GM20000 (cell line): ENCODE measurements at places on chromosomes 1 and 21.

- DNase-seq: no peak
Measured at GRCh38 chr1:36511804-36512798, 29.4 kb upstream of the CSF3R start.

DNA sequence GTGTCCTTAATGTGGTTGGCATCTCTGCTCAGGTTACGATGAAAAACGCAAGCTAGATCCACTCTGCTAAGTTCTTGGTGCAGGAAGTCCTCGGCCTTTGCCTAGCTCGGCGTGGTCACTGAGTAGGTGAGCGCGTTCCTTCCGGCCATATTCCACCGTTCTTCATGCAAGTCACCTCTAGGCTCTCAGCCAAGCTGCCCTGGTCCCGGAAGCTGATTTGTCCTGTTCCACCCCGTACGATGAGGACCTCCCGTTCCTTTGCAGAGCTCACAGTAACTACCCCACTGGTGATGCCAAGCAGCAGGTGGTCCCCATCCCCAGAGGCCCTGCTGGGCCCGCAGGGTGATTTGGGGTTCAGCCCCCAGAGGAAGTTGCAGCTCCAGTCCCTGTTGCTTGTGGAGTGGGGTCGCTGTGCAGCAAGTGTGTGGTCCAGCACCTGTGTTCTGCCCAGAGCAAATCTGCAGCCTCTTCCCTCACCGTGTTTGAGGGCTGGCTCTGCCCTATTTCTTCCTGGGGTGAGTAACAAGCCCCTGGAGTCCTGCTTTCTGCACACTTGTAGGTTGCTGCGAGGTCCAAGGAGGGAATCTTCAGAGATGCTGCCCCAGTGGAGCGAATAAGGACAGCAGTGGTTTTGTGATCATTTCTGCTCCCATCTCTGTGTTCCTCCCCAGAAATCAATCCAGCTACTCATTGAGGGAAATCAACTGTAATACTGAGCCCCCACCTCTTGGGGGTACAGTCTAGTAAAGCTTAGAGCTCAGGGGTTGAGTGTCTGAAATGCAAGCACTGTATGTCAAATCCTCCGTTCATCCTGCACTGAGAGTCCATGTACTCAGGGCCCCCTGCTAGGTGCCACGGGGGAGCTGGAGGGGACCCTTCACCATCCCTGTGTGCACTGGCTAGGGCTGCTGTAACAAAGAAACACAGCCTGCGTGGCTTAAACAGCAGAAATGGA, 2.3 kb downstream of the UMODL1 start:
- no peak for DNase-seq

DNA sequence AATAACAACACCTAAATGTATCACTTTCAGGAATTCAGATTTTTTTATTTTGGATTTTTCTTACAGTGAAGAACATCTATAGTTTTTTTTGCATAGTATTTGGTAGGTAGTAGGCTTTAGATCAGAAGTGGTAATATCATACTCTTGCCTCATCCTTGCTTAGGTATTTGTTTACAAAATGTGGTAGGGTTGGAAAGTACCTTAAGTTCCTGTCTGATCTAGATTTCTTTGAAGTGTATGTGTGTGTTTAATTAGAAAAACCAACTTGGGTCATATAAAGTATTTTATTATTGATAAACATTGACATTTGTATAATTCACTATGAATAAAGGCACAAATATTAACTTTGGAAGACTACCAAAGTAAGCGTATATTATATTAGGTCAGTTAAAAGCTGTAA, 85.3 kb upstream of the GPR88 start:
- peak; percentile 26 for DNase-seq

DNA sequence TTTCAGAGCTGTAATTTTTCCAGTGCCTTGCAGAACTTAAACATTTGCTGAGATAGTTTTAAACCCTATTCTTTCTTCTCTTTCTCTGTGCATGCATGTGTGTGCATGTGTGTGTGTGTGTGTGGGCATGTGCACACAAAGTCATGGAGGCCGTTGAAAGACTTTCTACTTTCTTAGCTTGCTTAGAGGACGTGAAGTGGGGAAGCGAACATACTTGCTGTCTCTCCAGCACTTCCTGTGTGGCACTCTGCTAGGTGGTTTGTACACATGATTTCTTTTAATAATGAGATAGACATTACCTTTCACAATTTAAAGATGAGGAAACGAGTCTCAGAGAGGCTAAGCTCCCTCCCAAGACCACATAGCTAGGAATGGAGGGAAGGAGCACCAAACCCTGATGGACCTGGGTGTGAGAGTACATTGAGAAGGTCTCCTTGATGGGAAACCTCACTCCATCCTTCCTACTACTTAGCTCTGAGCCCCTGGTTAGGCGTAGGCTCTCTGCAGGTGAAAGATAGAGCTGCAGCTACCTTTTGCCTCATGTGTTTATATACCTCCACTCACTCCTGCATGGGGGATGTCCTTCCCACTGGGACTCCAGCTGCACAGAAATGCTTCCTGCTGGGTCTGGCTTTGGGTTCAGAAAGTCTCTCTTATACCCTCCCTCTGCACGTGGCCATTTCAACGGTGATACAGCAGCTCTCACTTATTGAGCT, 101.9 kb upstream of the USP24 start:
- DNase-seq: no peak

GRCh38 chr21:45638707-45639106, 4.8 kb upstream of the PCBP3 start:
- no peak for DNase-seq

GRCh38 chr1:109677459-109677858, 9.6 kb downstream of the GSTM2 start:
- DNase-seq: no peak

DNA sequence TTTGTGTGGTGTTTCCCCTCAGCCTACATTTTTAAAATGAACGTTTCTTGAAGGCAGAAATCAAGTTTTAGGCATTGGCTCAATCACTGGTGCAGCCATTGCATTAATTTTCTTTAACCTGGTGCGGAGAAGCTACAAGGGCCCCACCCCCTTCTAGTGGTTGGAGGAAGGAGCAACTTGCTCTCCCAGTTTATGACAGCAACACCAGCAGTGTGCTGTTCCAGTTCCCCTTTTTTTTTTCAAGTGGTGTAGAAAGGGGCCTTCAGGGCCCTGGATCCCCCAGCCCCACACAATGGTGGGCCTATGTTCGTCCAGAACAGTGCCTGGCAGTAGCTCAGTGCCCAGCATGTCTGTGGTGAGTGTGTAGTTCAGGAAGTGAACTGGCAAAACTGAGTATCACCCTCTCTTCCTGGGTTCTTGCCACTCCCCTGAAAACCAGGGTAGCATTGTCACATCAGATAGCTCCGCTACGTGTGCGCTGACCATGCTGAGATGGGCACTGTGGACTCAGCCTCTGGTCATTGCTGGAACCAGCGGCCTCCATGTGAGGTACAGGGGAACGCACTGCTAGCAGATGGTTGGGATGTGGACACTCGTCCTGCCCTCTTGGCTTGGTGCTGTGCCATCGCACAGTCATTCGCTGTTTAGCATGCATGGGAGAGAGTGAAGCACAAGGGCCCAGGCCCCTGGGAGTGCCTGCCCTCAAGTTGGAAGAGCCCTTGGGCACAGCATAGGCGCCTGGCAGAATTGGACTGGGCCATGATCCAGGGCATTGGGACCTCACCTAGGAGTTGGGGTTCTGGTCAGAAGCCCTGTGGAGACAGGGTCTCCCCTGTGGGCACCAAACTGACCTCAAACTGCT, 7.2 kb downstream of the ARF1 start:
- DNase-seq: no peak

GRCh38 chr21:25375675-25376074, 231.6 kb downstream of the MRPL39 start:
- no peak for DNase-seq
